ENCODE measurements at places on chromosomes 2 and 18.

DNA sequence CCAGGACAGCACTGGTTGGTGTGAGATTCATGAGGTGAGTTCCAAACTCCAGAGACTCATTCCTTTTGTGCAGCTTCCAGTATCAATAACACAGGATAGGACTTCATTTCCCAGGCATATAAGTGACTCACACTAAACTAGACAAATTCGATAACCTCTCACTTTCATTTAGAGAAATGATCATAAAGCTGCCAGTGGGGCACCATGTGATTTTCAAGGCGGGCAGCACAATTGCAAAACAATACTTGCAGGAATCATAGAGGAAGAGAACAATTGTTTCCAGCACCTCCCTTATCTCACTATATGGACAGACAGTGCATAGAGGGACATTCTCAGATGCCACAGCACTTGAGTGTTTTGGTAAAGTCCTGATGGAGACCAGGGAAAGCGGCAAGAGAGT, 31.3 kb upstream of the DNAH7 start:
- DNase-seq = no peak

GRCh38 chr2:5546181-5546580, 146.0 kb upstream of the SOX11 start:
- no peak for DNase-seq

DNA sequence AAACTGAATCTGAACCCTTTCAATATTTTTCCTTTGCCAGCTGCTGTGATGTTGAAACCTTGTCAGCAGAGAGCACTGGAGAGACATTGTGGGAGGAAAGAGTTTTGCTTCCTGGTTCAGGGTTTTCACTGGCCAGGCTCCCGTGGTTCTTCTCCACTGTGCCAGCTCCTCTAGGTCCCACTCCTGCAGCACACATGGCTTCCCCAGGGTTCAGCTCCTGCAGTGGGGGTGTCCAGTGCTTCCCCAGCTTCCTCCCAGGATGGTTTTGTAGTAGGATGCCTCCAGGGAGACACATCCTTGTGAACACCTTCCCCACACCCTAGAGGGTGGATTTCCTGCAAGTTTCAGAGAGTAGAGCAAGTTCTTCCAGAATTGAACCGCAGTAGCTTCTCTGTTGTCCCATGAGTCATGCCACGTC, 24.0 kb upstream of the SULT1C3 start:
- DNase-seq = no peak

GRCh38 chr2:5695654-5696403, 3.6 kb downstream of the SOX11 start:
- no peak for DNase-seq

DNA sequence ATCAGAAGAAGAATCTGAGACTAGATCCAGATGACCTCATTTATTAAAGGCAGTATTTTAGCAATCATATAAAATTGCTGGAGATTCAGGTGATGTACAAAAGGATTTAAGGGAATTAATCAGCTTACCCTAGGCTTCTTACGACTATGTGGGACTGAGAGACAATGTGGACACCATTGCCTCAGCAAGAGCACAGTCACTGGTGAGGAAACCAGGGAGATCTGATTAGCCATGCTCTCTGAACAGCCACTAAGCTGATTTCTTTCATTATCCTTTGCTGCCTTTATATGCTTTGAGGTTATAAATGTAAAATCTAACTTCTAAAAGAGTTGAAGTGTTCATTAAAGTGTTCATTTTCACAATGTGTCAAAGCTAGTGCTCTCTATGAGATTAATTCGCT, 22.7 kb upstream of the GULP1 start:
- DNase-seq = no peak

DNA sequence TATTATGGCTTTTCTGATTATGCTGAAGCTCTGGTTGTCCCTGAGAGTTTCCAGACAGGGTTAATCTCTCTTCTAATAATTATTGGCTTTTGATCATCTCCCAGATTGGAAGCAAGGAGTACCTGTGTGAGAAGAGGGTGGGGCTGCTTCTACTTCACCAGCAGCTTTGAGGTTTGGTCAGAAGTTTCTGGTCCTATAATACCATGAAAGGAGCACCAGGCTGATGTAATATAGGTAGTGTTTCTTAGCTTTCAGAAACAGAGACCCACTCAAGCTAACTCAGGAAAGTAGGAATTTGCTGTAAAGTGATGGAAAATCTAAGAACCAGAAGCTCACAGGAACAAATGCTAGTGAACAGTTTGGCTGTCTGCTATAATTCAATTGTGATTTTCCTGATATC, 57.6 kb downstream of the SGPP2 start:
- DNase-seq = no peak

DNA sequence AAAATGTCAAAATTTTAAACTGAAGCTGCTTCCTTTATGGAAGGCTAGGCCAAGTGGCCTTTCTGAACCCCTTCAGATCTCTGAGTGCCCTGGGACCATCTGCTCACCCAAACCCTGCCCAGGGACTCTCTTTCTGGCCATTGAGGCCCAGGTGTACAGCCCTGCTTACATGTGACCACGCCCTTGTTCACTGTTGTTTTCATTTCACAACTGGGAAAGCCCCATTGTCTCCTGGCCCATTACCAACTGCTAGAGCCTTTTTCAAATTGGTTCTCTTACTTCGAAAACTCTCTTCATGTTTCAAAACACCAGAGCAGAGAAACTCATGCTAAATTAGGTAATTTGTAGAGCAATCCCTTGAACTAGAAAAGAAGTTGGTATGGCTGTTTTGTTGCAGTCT, 219.5 kb upstream of the TANK start:
- DNase-seq = no peak

DNA sequence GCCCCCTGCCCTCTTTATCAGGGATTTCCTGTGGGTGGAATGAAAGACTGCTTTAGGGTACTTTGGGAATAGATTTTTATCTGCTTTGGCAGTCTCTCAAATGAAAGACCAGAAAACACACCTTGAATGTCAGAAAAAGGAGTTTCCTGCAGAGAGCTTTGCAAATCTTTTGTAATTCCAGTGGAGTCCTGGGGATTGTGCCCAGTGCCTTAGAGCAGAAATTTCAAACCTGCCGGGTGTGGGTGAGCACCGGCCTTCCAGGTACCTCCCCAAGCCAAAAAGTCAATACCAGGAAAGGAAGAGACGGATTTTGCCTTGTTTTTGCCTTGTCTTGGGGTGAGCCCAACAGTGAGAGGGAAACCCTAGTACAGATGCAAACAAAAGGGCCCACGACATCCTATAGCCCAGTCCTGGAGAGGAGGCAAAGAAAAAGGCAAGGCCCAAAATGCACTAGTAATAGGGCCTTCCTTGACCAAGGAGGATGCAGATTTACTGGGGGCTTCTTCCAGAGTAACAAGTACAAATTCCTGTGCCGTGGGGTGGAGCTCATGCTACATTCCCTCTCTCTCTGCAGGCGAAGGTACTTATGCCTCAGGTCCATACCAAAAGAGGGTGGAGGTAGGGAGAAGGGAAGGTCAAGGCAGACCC, 36.4 kb downstream of the FOXI3 start:
- no peak for DNase-seq

DNA sequence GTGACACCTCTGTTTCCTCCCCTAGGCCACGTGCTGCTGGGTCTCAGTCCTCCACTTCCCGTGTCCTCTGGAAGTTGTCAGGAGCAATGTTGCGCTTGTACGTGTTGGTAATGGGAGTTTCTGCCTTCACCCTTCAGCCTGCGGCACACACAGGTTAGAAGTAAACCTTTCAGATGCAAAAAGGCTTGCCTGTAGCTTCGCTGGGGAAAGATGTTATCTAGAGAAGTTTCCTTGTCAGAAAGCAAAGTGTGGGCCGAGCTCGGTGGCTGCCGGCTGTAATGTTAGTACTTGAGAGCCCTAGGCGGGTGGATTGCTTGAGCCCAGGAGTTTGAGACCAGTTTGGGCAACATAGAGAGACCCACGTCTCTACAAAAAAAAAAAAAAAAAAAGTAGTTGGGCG, 16.7 kb downstream of the IL1R2 start:
- no peak for DNase-seq

DNA sequence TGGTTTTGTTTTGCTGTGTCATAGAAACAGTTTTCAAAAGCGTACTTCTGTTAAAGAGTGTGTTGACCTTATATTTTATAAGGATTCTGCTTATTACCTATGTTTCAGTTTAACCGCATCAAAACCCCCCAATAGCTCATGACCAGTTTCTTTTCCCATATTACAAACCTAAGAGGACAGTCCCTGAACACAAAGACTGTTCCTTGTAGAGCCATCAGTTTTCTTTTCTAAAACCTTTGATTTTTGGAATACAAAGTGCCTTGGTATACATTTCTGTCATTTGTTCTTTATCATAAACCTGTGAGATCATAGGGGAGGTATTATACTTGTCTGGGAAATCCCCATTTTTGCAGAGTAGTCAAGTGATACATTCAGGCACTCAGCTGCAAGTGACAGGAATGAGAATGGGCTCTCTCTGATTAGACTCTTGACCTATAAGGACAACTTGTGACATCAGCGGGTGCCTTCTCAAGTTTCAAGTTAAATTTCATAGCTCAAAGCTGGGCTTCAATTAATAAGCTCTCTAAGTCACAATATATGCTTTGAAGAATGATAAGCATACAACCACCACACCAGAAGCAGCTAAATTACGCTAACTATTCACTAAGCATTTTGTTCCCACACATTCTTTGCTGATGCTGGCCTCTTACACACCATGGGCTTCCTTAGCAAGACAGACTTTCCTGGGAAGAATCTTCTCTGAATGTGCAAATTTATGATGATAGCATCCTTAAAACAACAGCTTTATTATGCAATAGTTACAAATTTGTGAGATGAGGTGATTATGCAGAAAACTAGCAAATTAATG, 97.5 kb upstream of the CD302 start:
- no peak for DNase-seq

GRCh38 chr2:146807568-146808168, 1037.2 kb upstream of the ACVR2A start:
- no peak for DNase-seq

DNA sequence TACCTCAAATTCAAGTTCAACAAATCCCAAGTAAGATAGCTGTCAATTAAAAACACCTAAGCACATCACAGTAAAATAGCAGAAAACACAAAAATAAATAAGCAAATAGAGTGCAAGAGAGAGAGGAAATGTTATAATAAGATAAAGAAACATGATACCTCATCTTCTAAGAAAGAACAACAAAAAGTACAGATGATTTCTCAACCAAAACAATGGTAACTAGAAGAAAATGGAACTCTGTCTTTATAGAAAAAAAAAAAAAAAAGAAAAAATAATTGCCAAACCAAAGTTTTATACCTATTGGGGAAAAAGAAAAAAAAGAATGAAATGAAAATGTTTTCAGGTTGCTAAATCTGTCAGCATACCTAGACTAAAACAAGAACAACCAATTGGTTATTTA, 1253.5 kb upstream of the CDH2 start:
- no peak for DNase-seq

- DNase-seq = no peak
Measured at GRCh38 chr18:48656582-48656981, 117.8 kb downstream of the CTIF start.

DNA sequence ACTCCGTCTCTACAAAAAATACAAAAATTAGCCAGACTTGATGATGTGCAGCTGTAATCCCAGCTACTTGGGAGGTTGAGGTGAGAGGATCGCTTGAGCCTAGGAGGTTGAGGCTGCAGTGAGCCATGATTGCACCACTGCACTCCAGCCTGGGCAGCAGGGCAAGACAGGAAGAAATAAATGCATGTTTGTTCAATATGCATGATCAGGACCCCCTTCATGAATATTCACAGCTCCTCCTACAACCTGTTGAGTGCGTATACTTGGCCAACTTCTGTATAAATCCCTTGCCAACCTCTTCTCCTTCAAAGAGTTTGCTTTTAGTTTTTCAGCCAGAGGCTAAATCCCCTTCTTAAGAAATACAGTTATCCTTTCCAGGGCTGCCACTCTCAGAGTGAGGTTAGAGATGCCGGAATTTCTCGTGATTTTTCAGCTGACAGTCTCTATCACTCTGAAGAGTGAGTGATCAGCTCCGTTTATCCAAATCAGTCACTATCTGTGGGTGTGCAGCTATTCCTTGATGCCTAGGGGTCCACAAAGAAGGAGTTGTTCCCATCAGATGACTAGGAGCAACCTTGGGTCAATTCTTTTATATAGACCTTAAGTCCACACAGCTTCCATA, 39.2 kb downstream of the FAM161A start:
- DNase-seq = no peak

DNA sequence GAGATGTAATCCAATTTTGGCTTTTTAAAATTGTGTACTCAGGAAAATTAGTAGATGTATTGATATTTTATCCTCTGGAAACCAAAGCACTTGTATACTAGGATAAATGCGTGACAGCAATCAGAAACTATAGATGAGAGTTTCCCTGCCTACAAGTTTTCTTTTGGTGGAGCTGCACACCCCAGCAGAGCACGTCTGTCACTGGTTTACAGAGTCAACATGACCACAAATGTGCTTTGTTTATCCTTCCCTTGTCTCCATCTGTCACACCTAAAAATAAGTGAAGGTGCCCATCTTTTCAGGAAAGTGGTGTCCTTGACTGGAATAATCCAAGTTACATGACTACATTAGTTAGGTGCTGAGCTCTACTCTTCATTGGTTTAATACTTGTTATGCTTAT, 210.4 kb upstream of the DSEL start:
- no peak for DNase-seq

GRCh38 chr2:109659396-109660045, 45.4 kb downstream of the SOWAHC start:
- DNase-seq = no peak

- no peak for DNase-seq
Measured at GRCh38 chr18:79616651-79617510, 62.7 kb upstream of the CTDP1 start.

- DNase-seq = no peak
Measured at GRCh38 chr18:36187826-36188721, 777 bp downstream of the MOCOS start.

DNA sequence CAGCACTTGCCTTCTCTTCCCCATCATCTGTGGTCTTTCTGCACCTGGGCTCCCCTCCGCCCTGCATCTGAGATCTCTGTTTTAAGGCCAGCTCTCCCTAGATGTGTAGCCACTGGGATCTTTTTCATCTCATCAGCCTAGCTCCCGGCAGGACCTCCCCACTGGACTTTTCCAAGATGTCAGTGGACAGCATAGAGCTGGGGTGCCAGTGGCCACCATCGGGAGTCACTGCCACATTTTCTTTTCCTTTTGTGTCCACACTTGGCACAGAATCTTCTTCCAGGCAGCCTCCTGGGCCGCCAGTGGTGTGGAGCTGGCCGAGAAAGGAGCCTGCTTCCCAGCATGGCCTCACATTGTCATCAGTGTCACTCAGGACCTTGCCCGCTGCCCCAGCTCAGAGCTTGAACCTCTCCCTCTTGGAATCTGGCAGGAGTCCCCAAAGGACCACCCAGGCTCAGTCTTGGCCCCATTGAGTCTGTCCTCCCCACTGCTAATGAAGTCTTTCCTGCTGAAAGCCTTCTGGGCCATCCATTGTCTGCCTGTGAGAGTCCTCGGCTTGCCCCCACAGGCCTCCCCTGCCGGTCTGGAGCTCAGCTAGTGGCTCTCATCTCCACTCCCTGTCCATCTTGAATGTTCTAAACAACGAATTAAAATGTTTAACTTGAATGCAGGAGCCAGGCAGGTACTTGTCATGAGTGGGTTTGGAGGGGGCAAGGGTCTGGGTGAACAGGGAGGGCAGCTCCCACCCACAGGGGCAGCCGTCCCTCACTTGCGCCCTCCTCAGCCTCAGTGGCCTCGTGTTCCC, 324.4 kb downstream of the GBX2 start:
- no peak for DNase-seq
